NCI-H1417 (cell line): ENCODE measurements at places on chromosomes 3 and 15.

- peak; percentile 35 for DNase-seq
Measured at GRCh38 chr3:135966271-135966961, 888 bp downstream of the PPP2R3A start.

DNA sequence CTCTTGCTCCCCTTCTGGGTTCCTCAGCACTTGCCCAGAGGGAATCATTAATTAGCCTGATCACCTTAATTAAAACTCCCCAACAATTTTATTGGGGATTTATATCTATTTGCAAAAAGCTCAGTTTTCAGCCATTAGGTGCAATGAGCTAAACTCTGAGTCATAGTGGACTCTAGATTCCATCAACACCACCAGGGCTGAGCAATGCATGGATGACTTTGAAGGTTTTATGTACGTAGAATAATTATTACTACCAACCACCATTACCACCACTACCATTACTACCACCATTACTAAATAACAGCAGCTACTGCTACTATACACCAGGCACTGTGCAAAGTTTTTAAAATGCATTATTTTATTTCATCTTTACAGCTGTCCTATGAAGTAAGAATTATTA is 81.2 kb downstream of the ZNF621 start:
- no peak for DNase-seq

GRCh38 chr3:10933805-10934481 is 58.6 kb upstream of the SLC6A1 start:
- no peak for DNase-seq

DNA sequence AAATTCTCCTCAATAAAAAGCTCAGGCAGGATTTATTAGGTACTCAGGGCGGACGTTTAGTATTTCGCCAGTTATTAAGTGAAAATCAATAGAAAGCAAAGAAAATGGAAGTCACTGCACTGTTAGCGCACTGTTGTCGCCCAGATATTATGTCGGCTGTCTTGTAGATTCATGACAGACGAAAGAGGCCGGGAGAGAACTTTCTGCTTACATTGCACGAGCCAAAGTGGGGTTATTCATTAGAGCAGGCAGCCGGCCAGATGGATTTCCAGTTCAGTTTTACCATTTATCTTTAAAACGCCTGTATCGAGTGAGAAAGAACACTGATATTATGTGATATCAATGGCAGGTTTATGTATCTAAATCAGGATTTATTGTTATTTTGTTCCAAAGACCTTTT is 866.0 kb upstream of the NR2F2 start:
- DNase-seq = no peak

DNA sequence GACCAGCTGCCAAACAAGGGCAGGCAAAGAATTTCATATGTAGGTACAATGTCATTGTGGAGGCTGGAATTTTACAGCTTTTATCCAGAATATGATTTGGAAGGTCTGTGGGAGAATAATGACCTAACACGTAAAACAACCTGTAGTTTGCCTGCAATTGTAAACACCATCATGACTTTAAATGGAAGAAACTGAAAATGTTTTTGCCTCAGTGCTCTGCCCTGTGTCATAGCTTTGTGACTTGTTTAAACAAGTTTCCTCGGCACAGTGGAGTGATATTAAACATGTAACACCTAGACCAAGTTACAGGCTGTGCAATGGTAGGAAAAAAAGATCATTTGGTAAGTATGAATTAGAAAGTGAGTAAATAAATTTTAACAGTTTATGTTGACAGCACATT is 171.6 kb upstream of the MBNL1 start:
- no peak for DNase-seq

GRCh38 chr3:1766384-1766783 is 332.3 kb upstream of the CNTN4 start:
- DNase-seq = peak; percentile 44

GRCh38 chr3:187735383-187735782 is 9.9 kb downstream of the BCL6 start:
- DNase-seq = no peak

- no peak for DNase-seq
Measured at GRCh38 chr15:32825219-32825618, 107.4 kb downstream of the GREM1 start.

DNA sequence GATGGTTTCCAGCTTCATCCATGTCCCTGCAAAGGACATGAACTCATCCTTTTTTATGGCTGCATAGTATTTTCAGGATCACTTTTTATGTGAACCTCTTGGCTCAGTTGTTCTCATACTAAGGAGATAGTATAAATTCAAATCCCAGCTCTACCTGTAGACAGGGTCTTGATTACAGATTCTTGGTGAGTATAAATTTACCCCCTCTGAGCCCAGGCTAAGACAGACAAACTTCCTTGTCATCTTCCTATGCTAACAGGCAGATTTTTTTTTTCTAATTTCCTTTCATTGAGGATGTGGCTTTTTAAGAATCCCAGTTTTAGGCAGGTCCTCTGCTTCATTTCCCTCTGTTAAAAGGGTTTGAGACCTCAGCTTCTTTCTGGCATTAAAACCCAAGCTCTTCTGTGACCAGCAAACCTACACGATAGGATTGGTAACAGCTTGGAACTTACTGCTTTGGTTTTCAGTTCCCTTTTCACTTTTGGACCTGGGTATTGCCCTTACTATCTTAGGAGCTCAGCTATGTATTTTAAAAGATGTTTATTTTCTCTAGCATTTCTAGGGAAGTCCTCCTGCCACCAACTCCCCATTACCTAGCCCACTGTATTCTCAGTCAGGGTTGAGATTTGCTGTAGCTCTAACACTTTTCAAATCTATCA is 72.5 kb downstream of the VPS8 start:
- DNase-seq = no peak

GRCh38 chr3:113947372-113948014 is at the start of gene ZDHHC23:
ZDHHC23 (plus strand) TSS chr3:113948013; CDS start chr3:113948803, 790 bp downstream.
- peak; percentile 79 for DNase-seq

GRCh38 chr3:99789011-99789721 is 28.5 kb upstream of the CMSS1 start:
- DNase-seq = peak; percentile 19

DNA sequence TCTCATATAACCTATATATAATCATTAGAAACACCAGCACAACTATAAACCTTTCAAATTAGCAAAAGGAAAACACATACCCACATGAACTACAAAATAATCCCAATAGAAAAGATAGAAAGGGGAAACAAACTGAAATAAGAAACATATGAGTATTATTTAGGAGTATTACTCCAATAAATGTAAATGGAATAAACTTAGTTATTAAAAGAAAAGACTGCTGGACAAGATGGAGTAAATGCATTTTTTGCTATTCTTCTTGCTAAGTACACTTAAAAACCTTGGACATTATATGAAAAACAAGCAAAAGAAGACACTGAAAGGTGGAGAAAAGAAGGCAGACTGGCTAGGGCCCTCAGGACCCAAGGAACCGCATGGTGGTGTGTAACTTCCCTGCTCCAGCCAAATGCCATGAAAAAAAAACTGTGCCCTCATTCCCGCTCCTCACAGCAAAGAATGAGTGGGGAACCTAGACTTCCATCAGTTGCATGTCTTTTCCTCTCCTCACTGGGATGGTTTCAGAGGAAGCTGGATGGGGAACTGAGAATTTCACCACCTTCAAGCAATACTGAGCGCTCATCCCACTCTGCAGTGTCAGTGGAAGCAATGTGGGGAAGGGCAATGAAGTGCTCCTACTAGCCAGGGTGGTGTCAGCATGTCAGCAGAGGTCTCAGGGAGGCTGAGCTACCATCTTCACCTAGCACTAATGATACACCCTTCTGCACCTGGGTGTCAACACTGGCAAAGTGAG is 43.7 kb upstream of the ADAMTS17 start:
- no peak for DNase-seq

DNA sequence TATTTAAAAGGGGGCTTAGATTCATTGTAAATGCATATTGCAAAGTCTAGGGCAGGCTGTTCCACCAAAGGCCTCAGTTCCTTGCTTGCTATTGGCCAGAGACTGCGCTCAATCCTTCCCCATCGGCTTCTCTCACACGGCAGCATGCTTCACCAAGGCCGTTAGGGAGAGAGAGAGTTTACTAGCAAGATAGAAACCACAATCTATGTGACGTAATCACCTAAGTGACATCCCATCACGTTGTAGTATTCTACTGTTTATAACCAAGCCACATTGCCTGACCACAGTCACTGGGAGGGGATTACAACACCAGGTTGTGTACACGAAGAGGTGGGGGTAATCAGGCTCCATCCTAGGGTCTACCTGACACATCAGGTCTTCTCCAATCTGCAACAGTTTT is 16.0 kb upstream of the NPAP1 start:
- no peak for DNase-seq

DNA sequence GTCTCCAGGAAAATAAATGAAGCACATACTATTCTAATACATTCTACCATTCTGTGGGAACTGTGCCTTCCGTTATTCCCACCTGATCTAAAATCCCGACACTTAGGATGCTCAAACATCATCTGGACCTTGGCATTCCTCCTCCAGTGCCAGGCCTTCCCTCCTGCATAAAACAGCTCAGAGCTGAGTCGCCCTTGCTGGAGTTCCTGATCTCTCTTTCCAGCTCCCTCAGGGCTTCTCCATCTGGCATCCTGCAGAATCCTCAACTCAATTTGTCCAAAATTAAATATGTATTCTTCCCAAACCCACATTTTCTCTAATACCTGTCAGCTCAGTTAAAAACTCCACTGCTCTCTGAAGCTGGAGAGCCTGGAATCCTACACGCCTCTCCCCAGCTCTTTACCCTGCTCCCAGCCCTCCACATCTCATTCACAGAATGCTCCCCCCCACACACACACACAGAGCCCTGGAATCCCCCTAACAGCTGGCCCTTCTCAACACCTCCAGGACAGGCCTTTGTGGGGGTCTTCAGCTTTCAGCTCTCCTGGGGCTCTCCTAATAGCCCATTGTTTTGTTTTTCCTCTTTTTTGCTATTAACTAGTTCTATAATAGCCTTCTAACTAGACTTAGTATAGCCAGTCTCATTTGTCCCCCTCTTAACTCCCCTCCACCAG is 78.5 kb downstream of the HMG20A start:
- DNase-seq = no peak

GRCh38 chr3:101259485-101260341 is 60.7 kb downstream of the IMPG2 start:
- DNase-seq = no peak

- no peak for DNase-seq
Measured at GRCh38 chr3:30974071-30974470, 79.6 kb upstream of the GADL1 start.

GRCh38 chr15:54564166-54564565 is 585.9 kb downstream of the UNC13C start:
- no peak for DNase-seq

DNA sequence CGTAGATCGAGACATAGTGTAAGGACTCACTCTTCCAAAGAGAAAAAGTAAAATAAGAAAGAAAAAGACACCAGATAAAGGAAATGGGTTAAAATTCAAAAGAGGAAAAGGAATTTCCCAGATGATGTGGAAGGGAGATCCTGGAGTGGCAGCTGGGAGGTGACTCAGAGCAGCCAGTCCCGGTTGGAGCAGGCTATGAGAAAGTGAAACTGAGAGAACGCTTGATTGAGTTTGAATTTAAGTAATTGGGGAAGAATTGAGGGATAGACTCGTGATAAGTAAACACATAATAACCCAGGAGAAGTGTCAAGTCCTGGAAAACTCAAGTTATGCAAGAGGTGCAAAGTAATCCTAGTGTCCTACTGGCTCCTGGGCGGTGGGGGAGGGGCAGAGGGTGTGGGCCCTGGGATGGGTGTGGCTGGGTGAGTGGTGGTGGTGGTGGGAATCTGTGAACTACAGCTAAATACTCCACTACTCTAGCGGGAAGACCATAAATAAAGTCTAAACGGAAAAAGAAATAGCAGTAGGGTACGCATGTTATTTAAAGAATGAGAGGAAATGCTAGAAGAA is 1.2 kb downstream of the PRR20G start:
- no peak for DNase-seq

GRCh38 chr3:99322551-99322950 is 315.8 kb upstream of the COL8A1 start:
- DNase-seq = no peak

DNA sequence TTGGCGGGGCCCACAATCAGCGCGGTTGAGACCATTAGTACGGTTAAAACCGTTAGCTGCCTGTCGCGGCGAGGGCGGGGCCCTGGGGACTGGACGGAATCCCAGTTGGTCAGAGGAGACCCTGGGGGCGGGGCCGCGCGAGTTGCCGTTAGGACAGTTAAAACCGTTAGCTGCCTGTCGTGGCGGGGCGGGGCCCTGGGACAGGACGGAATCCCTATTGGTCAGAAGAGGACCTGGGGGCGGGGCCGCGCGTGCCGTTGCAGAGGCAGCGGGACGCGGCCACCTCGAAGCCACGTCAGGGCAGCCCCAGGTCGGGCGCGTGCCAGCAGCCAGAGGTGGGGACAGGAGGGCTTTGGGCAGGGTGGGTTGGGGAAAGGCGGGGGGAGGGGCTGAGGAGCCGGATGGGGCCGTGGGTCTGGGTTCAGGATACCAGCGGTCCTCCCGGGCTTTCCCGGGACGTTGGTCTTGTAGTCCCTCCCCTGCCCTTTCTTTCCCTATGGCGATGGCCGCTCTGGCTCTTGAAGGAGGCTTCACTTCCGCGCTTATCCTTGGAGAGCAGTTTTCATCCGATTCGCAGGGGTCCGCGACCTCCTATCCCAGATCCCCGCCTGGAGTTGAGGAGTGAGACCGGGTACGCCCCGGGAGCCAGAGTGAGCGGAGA is 28.0 kb downstream of the KLHDC8B start:
- DNase-seq = no peak

- peak; percentile 13 for DNase-seq
Measured at GRCh38 chr3:39990532-39990931, 181.1 kb downstream of the MYRIP start.

DNA sequence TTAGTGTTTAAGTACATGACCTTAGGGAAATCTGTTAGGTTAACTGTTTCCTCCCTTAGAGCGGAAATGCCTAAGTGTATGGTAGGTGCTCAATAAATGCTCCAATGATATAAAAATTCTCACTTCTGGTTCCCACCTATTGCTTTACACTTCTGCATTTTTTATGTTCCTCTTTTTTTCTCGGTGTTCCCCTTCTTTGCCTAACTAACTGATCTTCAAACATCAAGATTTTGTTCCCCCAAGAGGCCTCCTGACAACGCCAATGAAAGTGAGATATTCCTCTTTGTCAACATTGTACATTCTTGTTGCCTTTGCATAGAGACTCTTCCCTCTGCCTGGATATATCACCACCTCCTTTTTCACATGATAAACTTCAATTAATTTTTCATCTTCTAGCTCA is 17.4 kb downstream of the SLC35A5 start:
- no peak for DNase-seq

GRCh38 chr15:68465861-68466560 is 34.0 kb upstream of the ITGA11 start:
- DNase-seq = no peak
